ENCODE measurements at places on chromosomes 4 and X.
A peak's percentile ranks its signal among the peaks of the same experiment; 100 is the strongest.

DNA sequence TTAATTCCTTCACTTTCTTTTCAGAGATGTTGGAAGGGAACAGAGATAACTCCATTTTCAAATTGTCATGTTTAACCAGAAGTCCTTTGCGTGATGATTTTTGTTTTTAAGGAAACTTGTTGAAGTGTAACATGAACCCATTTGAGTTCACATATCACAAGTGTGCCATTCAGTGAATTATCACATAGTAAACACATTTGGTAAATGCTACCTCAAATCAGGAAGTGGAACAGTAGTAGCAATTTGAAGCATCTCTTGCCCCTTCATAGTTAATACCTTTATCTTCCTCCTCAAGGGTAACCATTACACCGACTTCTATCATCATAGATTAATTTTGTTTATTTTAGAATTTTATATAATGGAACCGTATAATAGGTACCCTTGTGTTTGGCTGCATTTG, 35.8 kb downstream of the KDM6A start:
- no peak for DNase-seq

DNA sequence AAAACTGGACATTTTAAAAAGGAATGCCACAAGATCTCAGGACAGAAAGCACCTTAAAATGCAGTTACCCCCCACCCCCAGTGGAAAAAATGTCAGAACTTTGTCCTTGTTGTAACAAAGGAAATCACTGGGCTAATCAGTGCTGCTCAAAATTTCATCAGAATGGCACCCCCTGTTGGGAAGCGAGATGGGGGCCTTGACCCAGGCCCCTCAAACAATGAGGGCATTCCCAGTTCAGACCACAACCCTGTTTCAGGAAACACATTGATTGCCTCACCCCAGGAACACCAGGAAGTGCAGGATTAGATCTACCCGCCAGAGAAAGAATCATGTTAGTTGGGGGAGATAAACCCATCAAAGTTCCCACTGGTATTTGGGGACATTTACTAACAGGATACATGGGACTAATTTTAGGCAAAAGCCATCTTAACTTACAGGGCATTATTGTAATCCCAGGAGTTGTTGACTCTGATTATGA, 16.4 kb downstream of the SPIN2B start:
- no peak for DNase-seq

DNA sequence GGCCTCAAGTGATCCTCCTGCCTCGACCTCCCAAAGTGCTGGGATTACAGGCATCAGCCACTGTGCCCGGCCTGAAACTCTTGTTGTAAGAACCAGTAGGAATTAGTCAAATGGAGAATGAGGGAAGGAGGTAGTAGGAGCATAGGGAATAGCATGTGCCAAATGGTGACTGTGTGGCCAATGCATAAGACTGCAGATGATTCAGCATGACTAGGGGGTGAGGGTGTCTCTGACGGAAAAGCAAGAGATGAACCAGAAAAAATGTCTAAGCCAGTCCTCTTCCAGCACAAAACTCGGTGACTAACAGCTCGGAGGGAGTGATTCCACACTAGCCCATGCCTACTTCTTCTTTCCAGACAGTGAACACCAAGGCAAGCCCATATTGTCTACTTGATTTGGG, 58.2 kb upstream of the DUSP21 start:
- DNase-seq, result no peak

DNA sequence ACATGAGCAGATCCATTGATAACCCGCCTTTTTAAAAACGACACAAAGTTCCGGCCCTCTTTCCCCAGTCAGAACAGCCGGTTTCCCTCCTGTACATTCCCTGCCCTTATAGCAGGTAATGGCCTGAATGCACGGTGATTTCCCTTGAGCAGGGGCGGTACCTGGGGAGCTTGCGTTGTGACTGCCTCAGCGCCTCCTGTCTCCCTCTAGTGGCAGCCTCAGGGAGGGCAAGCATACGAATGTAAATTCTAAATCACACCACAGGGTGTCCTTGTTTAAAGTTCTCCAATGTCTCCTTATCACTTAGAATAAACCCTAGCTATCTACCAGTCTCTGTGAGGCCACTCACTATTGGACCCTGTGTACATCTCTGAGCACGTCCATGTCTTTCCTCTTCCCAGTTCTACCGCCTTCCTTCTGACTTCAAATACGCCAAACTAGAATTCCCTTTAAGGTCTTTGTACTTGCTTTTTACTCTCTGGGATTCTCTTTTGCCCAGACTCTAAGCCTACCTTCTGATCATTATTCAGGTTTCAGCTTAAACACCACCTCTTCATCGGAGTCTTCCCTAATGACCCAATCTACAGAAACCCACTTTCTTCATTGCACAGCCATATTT, 18.4 kb upstream of the LDB2 start:
- DNase-seq, result peak; percentile 71

DNA sequence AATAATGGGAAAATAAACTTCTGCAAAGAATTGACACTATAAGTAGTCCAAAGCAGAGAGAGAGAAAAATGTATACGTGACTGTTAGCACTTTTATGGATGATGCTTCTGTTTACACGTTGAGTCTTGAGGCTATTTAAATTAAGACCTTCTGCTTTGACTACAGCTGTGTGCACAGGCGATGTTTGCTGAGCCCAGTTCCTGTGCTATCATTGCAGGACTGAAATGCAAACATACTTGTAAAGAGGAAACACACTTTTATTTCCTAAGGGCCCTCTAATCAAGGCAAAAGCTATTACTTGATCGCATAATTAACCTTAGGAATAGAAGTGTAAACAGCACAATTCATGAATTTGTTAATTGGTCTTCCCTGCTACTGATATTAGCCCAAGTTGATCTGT, 226.9 kb downstream of the FBXW7 start:
- DNase-seq, result no peak

- DNase-seq, result no peak
Observed at GRCh38 chr4:8756816-8757215, 114.8 kb downstream of the HMX1 start.
